ENCODE measurements at places on chromosomes 2 and 18.

DNA sequence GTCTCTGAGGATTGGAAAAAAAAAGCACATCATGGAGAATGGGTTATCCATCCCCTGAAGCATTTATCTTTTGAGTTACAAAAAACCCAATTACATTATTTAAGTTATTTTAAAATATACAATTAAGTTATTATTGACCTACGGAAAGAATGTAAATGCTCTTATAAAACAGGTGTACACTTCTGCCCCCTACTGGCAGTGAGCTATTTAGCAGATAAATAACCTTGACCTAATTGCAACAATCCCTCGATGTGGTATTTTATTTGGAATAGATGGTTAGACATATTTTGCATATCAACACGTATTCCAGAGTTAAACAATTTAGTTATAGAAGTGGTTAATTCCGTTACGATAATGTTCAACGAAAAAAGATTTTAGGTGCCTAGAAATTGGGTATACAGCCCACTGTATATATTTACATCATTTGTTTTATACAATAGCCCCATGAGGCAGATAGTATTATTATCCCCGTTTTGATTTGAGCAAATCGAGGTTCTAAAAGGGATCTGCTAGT, 9.1 kb upstream of the DAW1 start:
- no peak for DNase-seq

GRCh38 chr2:168962636-168963035, 61.5 kb downstream of the G6PC2 start:
- no peak for DNase-seq

- DNase-seq = no peak
Measured at GRCh38 chr2:172623249-172623965, 67.5 kb downstream of the PDK1 start.

GRCh38 chr18:51890762-51891161, 449.2 kb upstream of the DCC start:
- DNase-seq = peak; percentile 14

DNA sequence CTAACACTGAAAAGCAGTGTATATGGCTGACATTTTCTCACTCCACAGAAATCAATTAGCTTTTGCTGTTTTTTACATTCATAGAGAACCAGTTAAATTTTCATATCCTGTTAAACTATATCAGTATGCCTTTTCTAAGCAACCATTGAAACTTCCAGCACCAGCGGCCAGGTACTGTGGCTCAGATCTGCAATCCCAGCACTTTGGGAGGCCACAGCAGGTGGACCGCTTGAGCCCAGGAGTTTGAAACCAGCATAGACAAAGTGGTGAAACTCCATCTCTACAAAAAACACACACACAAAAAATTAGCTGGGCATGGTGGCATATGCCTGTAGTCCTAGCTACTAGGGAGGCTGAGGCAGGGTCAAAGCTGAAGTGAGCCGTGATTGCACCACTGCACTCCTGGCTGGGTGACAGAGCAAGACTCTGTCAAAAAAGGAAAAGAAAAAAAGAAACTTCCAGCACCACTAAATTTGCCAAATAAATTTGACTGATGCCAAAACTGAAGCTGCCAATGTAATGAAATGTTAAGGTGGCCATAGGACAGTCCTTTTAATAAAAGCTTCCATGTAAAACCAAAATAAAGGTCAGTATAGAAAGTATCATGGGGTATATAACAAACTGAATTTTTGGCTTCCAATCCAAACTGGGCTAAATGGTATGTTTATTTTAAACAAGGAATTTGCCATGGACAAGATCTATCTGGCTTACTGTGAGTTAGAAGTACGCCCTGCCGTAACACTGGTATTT, 3.5 kb downstream of the SFT2D3 start:
- DNase-seq = no peak

GRCh38 chr2:14081521-14081920, 551.0 kb upstream of the LRATD1 start:
- no peak for DNase-seq

DNA sequence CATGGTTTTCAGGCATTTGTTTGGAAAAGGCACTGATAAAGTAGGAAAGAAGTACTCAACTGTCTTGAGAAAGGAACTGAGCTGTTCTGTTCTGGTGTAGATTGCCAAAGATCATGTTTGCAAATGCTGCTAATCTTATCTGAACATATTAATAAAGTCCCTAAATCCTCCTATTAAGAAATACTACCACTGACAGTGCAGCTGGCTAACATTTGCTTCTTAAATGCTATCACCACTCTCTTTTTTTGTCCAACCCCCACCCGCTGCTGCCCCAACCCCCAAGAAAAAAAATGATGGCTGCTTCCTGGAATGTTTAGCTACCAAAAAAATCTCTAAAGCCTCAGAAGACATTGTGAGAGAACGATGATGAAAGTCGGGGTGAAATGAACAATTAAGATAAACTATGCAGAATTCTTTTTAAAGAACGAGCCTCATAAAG, 130.7 kb downstream of the CCBE1 start:
- no peak for DNase-seq

GRCh38 chr2:10410001-10410822, 37.9 kb downstream of the ODC1 start:
- DNase-seq = no peak

GRCh38 chr2:21162615-21162878, 38.8 kb downstream of the TDRD15 start:
- DNase-seq = no peak

DNA sequence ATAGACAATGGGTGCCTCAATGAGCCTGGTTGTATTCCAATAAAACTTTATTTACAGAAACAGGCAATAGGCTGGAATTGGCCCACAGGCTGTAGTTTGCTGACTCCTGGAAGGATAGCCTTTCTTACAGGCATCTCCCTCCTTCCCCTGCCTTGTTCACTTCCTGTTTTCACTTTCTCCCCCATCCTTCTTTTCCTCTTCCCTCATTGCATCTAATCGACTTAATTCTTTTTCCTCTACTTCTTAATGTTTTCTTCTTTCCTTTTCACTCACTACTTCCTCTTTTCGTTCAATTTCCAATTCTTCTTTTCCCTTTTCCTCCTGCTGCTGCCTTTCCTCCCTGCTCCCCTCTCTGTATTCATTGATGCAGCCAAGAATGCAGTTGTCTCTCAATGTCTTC, 70.0 kb downstream of the ABCA12 start:
- DNase-seq = no peak

DNA sequence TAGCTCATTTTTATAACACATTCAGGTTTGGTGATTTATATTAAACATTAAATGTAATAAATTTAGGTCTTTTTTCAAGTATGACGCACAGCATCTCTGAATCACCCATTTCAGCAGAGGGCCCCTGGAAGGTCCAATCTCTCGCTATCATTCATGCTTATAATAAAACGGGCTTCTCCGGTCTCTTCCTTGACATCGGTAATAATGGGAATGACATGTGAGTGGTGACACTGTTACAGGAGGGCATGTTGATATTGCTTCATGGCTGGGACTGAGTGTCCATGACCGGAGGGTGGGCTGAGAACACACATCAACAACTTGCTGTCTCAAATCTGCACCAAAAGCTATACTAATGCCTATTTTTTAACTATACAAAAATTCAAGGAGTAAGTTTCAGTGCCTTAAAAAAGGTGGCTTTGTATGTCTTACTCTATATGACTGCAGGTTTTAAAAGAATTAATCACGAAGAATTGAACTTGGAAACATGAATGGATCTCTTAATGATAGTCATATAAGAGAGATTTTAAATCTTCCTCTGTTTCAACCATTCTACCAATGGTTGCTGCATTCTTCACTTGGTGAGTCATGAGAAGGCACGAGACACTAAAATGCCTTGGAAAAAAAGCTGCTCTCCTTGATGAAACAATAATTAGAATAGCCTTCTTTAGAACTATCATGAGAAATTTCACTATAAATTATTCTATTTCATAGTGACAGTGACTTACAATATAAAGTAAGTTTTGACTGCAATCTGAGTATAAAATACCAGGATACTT, 101.9 kb upstream of the NRP2 start:
- DNase-seq = no peak

GRCh38 chr2:1986598-1986997, 242.3 kb upstream of the PXDN start:
- no peak for DNase-seq

GRCh38 chr2:25966531-25967270, 15.6 kb downstream of the KIF3C start:
- no peak for DNase-seq

- no peak for DNase-seq
Measured at GRCh38 chr2:199543606-199544172, 86.0 kb upstream of the SATB2 start.

DNA sequence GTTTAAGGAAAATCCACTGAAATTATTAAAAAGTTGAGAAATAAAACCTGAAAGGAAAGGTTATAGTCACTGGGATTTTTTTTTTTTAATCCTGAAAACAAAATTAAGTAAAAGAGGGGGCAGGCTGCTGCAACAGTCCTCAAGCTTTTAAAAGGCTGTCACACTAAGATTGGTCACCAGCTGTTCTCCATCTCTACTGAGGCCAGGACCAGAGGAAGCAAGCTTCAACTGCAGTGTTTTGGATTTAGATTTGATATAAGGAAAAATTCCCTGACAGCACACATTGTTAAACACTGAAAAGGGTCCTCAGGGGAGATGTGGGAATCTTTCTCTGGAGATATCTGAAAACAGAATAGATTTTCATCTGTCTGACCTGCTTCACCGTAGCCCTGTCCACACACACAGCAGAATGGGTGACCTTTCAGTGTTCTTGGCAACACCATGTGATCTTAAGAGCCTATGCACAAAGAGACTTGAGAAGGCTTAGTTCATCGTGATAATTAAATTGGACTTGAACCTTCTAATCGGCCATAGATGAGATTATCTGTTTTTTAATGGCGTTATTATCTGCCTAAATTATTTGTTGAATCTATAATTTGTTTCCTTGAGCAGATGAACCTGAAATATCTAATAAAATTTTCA, 132.0 kb upstream of the BOD1L2 start:
- no peak for DNase-seq

DNA sequence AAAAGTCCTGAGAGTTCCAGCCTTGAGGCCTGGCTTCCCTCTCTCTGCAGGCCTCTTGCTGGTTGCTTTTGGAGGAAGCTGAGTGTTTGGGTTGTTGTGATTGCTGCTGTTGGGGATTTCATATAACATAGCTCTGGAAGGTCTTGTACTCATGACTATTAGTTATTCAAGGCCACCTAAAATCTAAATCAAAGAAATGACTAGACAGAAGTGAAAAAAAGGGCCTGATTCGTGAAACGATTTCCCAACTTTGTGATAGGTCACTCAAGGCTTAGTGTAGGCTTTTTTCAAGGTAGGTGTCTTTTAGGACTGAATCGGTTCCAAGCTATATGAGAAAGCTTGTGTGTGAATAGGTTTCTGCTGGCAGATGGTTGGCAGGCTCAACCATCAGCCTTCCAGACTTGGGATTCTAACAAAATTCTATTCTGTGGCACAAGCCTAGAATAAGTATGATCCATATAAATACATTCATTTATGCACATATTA, 164.4 kb downstream of the FMNL2 start:
- no peak for DNase-seq

DNA sequence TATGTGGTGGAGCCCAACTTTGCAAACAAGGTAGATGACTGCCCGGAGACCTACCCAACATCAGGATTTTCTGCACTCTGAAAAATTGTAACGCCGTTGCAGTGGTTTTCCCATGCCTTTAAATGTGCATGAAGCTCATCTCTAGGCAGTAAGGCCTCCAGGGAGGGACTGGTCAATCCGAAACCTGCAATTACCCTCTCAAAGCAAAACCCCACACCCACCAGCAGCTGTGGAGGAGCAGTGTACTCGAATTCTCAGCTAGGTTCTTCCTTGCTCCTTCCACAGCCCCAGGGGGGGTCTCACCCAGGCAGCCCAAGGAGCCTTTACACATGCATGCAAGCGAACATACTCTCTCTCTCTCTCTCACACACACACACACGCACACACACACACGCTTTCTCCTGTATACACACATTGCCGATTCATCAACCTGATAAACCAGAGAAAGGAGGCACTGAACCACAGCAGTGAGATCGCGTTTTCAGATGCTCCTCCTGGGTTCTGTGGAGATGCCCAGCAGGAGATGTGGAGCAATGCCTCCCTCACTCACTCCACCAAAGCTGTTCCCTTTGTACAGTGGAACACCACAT, 109.2 kb downstream of the VIT start:
- DNase-seq = no peak

- no peak for DNase-seq
Measured at GRCh38 chr2:241891315-241891987, 21.9 kb downstream of the RTP5 start.

DNA sequence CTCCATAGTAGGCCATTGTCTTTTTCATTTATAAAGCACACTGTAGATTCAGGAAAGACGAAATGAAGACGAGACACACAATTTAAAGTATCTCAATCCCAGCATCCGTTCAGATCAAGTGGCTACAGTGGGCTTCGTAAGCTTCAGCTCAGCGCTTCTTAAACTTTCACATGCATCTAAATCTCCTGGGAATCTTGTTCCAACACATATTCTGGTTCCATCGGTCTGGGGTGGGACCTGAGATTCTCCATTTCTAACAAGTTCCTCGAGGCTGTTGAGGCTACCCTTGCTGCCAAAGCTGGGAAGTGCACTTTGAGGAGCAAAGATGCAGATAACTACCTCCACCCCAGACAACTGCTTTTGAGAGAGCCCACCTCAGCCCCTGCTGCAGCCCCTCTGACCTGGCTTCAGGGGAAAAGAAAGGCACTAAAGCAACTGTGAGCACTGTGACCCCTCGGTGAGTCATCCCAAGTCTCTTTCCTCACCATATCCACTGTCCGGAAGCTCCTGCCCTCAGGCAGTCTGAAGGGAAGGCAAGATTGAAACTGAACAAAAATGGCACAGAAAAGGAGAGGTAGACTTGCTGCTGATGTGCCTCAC, 201.1 kb upstream of the FBXO11 start:
- no peak for DNase-seq

DNA sequence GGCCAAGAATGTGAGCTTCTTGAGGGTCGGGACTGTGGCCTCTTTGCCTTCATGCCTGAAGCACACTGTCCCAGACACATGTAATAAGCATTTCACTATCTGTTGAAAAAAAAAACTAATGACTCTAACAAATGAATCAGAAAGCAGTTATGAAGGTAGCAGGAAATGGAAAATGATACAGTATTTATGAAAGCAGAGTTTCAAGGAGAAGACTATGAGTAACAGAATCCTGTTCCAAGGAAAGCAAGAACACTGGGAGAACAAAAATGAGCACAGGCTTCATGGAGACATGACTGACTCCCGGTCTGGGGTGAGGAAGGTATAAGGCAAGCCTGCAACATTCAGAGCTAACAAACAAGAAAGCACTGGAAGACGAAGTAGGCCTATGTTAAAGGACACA, 190.8 kb downstream of the RNF152 start:
- no peak for DNase-seq

- DNase-seq = no peak
Measured at GRCh38 chr18:52431683-52432082, 91.7 kb downstream of the DCC start.

- DNase-seq = no peak
Measured at GRCh38 chr2:70094171-70094977, 7.1 kb downstream of the PCBP1 start.

- no peak for DNase-seq
Measured at GRCh38 chr2:172972005-172972619, 103.5 kb upstream of the MAP3K20 start.

GRCh38 chr2:1494906-1495305, 81.6 kb downstream of the TPO start:
- no peak for DNase-seq

Measured in right renal pelvis (tissue), 4 donors.